ENCODE measurements at places on chromosomes 11 and 22.

GRCh38 chr11:100823360-100823759, 136.3 kb downstream of the ARHGAP42 start:
- DNase-seq, result no peak

GRCh38 chr11:87535513-87535912, 497.8 kb downstream of the TMEM135 start:
- DNase-seq, result no peak

GRCh38 chr11:117861151-117862018, 15.1 kb downstream of the FXYD6 start:
- DNase-seq, result no peak

DNA sequence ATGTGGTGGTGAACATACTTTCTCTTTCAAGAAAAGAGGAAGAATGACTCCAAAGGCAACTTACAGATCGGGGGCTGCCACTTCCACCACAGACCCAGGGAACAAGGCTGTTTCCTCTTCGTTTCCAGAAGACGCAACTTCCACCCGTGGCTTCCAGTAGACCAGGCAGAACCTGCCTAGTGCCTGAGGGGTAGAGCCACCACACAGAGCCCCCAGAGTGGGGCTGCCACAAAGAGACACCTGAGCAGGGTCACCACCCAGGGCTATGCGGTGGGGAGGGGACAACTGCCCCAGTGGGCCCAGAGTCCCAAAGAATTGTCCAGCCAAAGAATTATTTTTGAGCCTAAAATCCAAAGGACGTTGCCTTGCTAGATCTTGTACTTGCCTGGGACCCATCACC, 16.7 kb upstream of the PHF21B start:
- no peak for DNase-seq

DNA sequence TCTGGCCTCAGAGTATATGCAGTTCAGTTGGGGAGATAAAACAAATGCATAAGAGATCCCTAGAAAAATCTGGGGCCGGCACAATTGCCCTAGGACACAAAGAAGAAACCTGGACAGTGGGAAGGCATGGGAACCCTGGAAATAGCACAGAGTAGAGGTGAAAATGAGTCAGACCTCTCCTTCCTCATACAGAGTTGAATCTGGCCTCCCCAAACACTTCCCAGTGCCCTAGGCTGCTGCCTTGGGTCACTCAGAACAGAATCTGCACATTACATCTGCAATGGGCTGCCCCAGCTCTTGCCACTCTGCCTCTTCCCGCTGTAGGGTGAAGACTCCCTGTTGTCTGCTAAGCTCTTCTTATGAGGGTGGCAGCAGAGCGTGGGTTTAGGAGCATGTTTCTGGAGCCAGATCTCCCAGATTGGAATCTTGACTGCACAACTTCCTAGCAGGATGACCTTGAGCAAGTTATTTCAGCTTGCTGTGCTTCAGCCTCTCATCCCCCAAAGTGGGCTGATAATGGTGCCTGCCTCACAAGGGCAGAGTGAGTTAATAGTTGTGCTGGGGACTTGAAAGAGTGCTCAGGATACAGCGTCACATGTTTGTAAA, 47.1 kb upstream of the NECTIN1 start:
- no peak for DNase-seq

GRCh38 chr11:117444256-117444655, 116.6 kb downstream of the CEP164 start:
- DNase-seq, result no peak

- no peak for DNase-seq
Observed at GRCh38 chr11:2686360-2687222, 13.2 kb downstream of the KCNQ1OT1 start.

GRCh38 chr11:111829185-111829968, 42.0 kb downstream of the ALG9 start:
- no peak for DNase-seq

GRCh38 chr11:3230636-3231549, 1.3 kb downstream of the MRGPRE start:
- DNase-seq, result no peak

- no peak for DNase-seq
Observed at GRCh38 chr11:83639995-83640758, 354.0 kb upstream of the CCDC90B start.

GRCh38 chr22:28918550-28919271, 35.3 kb downstream of the ZNRF3 start:
- no peak for DNase-seq

GRCh38 chr11:64153812-64154211, 12.1 kb downstream of the MACROD1 start:
- no peak for DNase-seq

DNA sequence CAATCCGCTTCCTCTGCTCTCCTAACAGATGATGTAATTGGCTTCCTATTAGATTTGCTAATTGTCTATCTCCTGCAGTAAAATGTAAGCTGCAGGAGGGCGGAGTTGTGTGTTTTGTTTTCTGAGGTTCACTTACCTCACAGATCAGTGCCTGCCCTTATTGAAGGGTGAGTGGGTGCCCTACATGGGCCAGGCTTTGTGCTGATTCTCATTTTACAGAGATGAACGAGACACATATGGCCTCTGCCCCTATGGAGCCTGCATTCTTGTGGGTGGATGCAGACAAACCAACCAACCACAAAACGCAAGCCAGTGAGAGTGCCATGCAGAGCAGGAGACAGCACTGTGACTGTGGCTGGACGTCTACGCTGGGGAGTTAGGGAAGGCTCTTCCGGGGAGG, 9.9 kb downstream of the TESMIN start:
- DNase-seq, result no peak

DNA sequence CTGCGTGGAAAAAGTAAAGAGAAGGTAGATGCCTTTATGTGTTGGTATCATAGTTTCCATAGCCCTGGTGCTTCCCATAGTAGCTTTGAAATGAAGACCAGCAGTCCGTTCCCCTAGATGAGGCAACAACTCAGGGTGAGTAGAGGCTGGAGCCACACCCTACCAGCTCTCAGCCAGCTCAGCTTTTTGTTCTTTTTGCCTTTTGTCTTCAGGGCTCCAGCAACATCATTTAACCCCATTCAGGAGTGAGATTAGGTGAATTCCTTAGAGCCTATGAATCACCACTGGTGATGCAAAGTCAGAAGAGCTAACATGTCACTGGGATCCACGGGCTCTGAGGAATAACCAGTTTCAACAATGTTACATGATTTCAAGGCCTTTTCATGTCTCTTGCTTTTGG, 14.0 kb upstream of the SESN3 start:
- no peak for DNase-seq

DNA sequence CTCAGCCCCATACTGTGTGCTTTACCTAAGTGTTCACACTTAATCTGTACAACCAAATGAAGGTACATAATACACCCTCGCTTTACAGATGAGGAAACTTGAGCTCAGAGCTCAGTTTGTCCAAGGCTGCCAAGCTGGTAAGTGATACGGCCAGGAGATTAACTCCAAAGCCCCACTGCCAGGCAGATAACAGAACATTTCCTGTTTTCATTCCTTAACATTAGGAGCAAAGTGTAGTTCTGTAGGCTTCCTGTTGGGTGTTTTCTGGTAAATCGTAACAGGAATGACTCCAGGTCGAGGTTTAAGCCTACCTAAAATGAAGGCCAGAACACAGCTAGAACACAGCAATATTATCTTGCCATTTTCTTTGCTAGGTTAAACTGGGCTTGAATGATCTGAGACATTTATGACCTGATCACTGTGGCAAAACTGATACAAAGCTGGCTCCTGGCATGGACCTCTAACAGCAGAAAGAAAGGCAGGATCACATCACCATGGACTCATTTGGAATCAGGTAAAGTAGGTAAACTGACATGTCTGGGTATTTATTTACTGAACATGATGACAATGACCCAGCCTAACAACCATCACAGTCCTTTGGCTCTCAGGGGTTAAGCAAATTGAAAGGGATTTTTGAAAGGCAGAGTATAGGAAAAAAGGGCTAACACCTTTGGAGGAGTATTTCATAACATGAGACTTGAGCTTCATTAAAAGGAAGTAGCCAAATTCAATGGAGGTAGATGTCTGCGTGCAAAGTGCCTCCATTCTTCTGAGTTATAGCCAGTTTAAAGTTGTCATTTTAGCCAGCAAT, 3.9 kb upstream of the NUP50 start:
- no peak for DNase-seq

DNA sequence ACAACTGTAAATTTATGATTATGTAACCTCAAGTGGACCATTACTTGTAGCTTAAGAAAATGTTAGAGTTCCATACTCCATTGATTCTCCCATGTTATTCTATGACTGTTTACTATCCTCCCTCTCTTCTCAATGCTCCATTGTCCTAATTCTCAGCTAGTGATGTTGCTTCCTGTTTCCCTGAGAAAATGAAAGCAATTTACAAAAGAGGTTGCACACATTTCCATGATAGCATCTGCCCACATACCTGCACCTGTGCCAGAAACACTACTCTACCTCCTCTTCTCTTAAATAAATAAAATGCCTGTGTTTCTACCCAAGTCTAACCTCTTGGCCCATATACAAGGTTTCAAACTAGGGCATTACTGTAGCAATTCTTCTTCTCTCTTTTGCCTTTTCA, 1620.9 kb downstream of the FAM181B start:
- DNase-seq, result no peak

GRCh38 chr11:47393163-47394049, 15.0 kb upstream of the SLC39A13 start:
- DNase-seq, result no peak

DNA sequence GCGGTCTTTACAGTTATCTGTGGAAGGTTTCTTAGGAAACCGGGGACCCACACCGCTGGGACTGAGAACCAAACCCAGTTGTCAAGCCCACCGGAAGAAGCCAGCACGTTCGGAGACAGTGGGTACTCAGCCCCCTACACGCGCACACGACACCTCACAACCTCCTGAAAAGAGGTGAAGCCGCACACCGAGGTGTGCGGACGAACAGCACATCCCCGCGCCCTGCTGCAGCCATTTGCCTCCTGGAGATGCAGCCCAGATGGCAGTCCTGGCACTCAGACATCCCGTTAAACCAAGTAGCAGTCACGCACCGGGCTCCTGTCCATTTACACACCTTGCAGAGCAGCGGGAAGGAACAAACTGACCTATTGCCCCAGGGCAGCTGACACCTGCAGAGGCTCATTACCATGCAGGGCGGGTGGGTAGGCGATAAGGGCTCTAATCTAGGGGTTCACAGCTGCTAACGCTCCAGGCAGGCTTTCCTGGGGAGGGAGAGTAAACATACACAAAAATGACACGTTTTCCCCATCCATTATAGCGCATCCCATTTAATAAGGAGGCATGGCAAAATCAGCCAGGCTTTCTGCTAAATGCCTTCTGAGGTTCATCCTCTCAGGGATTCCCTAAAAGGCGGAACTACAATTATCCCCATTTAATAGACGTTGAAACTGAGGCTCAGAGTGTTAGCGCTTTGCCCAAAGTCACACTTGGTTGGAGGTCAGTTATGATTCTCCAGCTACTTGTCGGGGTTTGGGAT, 864 bp upstream of the EHBP1L1 start:
- peak; percentile 47 for DNase-seq

- peak; percentile 28 for DNase-seq
Observed at GRCh38 chr11:76248210-76248609, 41.9 kb upstream of the WNT11 start.

- DNase-seq, result no peak
Observed at GRCh38 chr11:118135796-118136165, 16.8 kb downstream of the SCN4B start.

DNA sequence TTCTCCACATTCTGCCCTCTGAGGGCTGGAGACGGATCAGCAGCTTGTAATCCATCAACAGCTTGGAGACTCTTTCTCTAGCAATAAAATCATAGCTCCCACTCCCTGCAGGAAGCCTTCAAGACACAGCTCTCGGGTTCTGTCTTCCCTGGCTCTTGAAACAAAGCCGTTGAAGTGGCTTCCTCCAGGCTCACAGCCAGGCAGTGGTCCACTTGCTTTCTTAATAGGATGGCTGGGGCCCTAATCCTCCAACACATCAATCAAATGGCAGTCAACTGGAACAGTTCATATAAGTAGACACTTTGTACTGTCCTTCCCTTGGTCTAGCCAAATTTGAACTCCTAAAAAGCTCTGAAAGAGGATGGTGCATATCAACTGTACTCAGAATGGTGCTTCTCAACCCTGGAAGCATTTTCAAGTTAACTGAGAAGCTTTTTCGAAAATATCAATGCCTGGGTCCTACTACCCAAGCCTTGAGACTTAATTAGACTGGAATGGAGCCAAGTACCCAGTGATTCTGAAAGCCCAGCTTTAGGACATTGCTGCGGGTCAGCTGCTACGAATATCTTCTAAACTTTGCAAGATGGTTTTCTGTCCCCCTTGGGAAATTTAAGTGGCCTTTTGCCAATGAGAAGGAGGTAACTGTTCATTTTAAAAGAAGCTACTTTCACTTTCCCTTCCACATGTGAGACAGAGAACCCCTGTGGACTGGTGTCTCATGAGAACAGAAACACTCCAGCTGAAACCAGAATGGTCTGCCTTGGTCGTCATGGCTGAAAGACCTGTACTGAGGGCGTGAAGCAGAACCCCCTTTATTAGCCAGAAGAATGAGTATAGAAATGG, 74.7 kb downstream of the SC5D start:
- peak; percentile 81 for DNase-seq

GRCh38 chr11:131764649-131765048, 394.2 kb downstream of the NTM start:
- no peak for DNase-seq

GRCh38 chr11:60942219-60942618, 9.8 kb downstream of the SLC15A3 start:
- DNase-seq, result no peak

DNA sequence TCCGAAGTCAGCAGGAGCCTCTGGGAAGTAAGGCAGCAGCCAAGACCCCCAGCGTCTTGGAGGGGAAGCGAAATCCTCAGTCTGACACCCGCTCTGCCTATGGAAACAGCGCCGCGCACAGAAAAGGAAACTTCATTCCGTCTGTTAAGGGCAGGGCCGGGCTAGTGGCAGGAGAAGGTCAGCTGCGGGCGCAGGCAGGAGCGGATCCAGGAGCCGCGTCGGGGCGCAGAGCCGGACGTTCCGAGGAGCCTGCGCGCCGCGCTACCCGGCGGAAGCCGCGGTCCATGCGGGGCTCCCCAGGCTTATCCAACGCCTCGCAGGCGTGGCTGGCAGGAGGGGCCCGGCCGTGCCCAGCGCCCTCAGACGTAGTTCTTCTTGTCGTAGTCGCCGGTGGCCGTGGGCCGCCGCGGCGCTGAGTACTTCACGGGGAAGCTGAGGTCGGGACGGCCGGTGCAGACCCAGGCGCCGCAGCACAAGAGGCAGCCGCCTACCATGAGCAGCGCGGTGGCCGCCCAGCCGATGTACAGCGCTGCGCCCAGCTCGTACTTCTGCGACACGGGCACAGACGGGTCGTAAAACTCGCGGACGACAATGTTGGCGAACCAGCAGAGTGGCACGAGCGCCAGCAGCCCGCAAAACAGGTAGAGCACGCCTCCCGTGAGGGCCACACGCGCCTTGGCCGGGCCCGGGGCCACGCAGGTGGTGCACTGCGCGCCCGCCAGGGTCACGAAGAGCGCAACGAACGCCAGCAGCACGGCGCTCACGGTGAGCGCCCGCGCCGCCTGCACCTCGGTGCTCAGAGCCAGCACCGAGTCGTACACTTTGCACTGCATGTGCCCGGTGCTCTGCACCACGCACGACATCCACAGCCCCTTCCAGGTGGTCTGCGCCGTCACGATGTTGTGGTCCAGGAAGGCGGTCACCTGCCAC, 705 bp downstream of the CLDN5 start:
- peak; percentile 33 for DNase-seq

- peak; percentile 79 for DNase-seq
Observed at GRCh38 chr11:44094260-44094868, 1.1 kb upstream of the EXT2 start.

Data from germinal center (tissue), 1 donor.